ENCODE measurements at places on chromosomes 16 and 17. TPM values are rescaled to one million over a fixed set of nuclear protein-coding genes. Genes with fewer than 3 reads are reported as not detected.

The IGSF6 gene
- not detected for polyA plus RNA-seq

The C17orf107 gene
- polyA plus RNA-seq, result 0.31 TPM

The MYL4 gene
- not detected for polyA plus RNA-seq

The NPIPB13 gene
- 1.0 TPM for polyA plus RNA-seq

The CD79B gene
- polyA plus RNA-seq, result 0.07 TPM

The MARCHF10 gene
- polyA plus RNA-seq, result not detected

The LPO gene
- polyA plus RNA-seq, result not detected

The OR4D2 gene
- polyA plus RNA-seq, result not detected

The DLX3 gene
- 0.81 TPM for polyA plus RNA-seq

DNA sequence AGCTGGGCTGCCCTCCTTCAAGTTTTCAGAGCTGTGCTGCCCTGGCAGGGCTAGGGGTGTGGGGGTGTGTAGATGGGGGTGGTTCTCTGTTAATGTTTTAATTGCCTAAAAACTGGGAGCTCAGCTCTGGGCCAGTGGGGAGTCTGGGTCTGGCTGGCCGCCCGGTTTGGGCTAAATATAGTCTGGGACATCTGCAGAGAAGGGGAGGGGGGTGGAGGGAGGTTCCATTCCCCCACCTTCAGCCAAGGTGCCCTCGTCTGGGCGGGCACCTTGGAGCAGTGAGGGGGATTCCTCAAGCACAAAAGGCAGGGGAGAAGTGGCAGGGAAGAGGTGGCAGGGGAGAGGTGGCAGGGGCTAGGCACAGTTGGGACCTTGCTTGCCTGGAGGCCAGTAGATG, 13.0 kb downstream of the RARA start:
- DNase-seq, result no peak

- DNase-seq, result no peak
Observed at GRCh38 chr16:66419527-66419926, 7.6 kb upstream of the BEAN1 start.

- DNase-seq, result no peak
Observed at GRCh38 chr17:47989700-47990099, 18.8 kb downstream of the CDK5RAP3 start.

- no peak for DNase-seq
Observed at GRCh38 chr17:77909236-77909635, 49.3 kb upstream of the TNRC6C start.

DNA sequence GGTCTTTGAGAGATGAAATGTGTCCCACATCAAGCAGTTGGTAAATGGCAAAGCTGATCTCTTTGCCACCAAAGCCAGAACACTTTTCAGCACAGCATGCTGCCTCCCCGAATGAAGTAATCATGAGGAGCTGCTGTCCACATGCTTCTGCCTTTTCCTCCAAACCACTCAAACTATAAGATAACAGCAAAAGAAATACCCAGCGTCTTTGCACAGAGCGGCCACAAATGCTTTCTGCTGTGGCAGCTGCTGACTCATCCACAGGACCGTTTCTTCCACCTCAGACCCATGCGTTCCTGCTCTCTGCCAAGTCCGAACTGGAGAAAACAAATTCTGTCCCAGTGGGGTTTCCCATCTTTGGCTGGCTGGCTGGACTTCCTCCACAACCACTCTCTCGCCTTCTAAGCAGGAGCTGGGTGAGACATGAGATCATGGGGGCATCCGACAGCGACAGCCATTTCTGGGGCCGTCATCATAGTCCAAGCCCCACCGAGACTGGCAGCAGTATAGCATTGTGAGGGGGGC, 27.1 kb downstream of the TBC1D3B start:
- no peak for DNase-seq

GRCh38 chr16:31430380-31431052, 2.4 kb upstream of the COX6A2 start:
- no peak for DNase-seq

GRCh38 chr17:12579288-12579687, 86.4 kb upstream of the MYOCD start:
- no peak for DNase-seq

DNA sequence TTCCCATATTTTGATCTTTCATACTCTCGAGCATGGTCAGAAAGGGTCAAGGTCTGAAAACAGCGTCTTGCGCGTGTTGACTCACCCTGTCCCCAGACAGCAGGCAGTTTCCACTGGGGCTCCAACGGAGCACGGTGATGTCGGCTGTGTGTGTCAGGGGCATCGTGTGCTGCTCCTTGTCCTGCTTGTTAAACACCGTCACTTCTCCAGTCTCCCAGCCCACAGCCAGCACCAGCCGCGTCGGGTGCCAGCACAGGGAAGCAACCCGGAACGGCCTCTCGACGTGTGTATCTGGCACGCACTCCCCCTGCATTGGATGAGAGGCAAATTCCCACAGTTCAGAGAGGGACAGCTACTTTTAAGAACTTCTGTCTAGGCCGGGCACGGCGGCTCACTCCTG, 9.6 kb downstream of the IFT140 start:
- no peak for DNase-seq

- DNase-seq, result no peak
Observed at GRCh38 chr16:81446907-81447268, 2.3 kb downstream of the CMIP start.

GRCh38 chr17:65154770-65155589, 17.8 kb downstream of the RGS9 start:
- DNase-seq, result peak; percentile 5

GRCh38 chr17:6797718-6798351, 21.8 kb downstream of the FBXO39 start:
- no peak for DNase-seq

GRCh38 chr16:46918905-46919792, 35.0 kb downstream of the GPT2 start:
- DNase-seq, result no peak

GRCh38 chr17:81120149-81120484, 45.2 kb upstream of the PVALEF start:
- no peak for DNase-seq

GRCh38 chr16:58842746-58843145, 108.6 kb upstream of the GOT2 start:
- DNase-seq, result no peak

- DNase-seq, result no peak
Observed at GRCh38 chr16:57618296-57619132, 9.9 kb upstream of the ADGRG1 start.

- DNase-seq, result no peak
Observed at GRCh38 chr17:51238255-51238887, 21.5 kb downstream of the MBTD1 start.

- DNase-seq, result no peak
Observed at GRCh38 chr16:9854675-9855074, 327.6 kb downstream of the GRIN2A start.
